ENCODE measurements at places on chromosomes 2 and 18. TPM values are rescaled to one million over a fixed set of nuclear protein-coding genes. Genes with fewer than 3 reads are reported as not detected.
A peak's percentile ranks its signal among the peaks of the same experiment; 100 is the strongest.

SYT4 gene
- total RNA-seq = not detected

HOXD3 gene
- total RNA-seq = 7.2 TPM

CHRND gene
- total RNA-seq = not detected

GRHL1 gene
- total RNA-seq = 0.76 TPM

FLACC1 gene
- 0.13 TPM for total RNA-seq

DSG2 gene
- 22.3 TPM for total RNA-seq

MAPK4 gene
- not detected for total RNA-seq

HDLBP gene
- 780 TPM for total RNA-seq

DNA sequence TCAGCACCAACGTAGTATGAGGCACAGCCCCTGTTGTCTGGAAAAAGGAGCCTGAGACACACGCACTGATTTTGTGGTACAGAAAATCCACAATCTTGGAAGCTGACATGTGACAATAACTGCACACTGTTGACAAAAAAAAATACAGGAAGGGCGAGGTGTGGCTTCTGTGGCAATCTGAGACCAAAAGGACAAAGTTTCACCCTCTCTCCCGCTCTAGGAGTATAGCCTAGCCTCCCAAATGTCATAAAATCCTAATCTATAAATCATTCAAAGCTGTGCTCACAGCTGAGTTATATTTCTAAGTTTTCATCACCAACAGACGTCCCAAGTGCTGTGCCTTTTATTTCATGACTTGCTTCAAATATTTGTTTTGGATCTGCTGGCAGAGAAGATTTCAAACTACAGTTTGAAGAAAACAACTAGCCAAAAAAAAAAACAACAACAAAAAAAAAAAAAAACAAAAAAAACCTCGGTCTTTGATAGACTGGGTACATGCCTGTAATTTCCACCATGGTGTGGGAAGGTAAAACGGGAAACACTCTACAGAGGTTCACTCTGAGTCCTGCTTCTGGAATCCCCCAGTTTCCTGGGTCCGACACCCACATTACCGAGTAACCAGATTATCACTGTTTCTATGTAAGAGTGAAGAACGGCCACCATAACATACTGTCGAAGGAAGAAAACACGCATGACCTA is 61.0 kb downstream of the C2orf76 start:
- no peak for DNase-seq

DNA sequence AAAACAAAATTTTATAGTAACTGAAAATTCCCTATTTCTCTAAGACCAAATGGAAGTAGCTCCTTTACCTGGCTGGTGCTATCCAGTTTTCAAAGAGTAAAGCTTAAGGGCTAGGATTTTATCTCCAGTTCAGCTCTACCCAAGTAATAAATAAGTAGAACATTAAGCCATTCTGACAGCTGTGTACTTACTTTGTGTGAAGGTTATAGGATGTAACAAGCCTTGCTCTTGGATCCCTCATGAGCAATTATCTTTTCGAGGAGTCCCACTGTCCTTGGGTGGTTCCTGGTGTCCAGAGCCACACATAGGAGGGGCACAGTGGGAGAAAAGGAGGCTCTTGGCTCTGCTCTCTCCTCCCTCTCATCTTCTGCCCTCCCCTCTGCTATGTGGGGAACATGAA is 45.5 kb downstream of the KIF5C start:
- DNase-seq = no peak

DNA sequence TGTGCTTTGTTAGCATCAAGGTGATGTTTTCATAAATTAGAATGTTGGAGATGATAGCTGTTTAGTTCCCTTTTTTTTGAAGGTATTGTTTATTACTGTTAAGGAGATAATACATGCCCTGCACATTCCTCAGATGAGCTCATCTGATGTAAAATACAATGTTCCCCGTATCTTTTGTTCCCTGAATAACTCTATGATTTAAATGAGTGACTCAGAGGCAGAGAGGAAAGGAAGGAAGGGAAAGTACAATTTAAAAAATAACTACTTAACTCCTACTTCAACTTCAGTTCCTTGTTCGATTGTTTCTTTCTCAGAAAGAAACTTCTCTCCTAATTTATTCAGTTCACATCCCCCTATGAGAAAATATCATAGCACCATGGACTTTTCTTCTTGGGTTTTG is 208.7 kb downstream of the KCNE4 start:
- no peak for DNase-seq

DNA sequence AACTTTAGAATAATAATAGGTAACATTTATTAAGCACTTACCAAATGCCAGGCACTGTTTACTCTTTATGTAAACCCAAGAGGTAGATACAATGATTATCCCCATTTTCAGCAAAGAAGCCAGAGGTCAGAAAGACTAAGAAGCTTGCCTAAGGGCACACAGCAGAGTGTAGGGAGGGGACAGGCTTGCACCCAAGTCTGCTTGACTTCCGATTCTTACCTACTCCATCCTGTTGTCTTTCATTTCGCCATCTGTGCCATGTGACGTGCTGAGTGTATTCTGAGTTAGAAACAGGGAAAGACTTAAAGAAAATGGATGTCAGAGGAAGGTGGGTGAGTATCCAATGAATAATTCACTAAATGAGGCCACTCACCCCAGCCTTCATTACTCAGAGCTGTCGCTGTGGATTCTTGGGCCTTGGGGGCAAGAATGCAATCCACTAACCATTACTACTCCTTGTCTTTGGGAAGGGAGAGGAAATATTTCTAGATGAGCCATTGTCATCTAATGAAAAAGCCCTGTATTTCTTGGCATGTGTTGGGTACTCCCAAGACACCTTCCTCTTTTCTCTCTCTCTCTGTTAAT is 76.4 kb upstream of the BCL11A start:
- DNase-seq = no peak

GRCh38 chr2:29601321-29601720 is 320.1 kb downstream of the ALK start:
- no peak for DNase-seq

DNA sequence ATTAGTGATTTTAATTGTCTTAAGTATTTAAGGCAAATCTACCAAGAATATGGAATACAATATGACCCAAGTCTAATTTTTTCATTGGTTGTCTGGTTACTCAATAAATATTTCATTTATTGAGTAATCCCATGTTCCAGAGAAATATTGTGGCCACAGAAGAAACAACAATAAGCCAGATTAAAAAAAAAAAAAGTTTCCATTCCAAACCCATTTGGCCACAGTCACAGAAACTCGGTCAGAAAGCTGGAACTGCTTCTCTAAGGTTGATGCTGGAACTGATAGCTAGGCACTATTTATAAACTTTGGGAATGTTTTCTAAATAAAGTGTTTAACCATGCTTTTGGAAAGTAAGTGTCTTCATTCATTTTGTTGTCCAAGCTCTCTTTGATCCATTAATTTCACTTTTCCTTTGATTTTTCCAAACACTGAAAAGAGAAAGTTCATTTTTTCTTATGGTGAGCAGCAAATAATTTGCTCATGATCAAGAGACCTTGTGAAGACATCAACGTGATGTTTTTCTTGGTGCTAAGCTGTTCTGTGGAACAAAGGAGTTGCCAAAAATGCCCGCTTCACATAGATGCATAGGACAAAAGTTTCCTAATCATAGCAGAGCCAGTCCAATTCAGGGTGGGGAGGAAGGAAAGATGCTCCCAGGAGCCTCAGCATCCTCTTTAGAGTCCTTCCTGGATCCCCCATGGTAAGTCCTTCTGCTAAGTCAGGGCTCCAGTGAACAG is 72.1 kb upstream of the CCBE1 start:
- DNase-seq = no peak

GRCh38 chr2:160454070-160454797 is 39.4 kb downstream of the RBMS1 start:
- no peak for DNase-seq

- peak; percentile 6 for DNase-seq
Measured at GRCh38 chr2:168160897-168161296, 86.5 kb downstream of the STK39 start.

- no peak for DNase-seq
Measured at GRCh38 chr2:40285391-40285790, 166.5 kb downstream of the SLC8A1 start.

Measured in dermis microvascular lymphatic vessel endothelial cell (primary cell).